GM04504 (cell line): ENCODE measurements at places on chromosomes 6 and 20.
A peak's percentile ranks its signal among the peaks of the same experiment; 100 is the strongest.

GRCh38 chr6:21501815-21502214 is 91.7 kb upstream of the SOX4 start:
- DNase-seq: no peak

GRCh38 chr6:163731215-163732013 is 316.9 kb downstream of the QKI start:
- no peak for DNase-seq

- DNase-seq: no peak
These were observed 58.1 kb downstream of the VSTM2L start for GRCh38 chr20:37961066-37961465.

GRCh38 chr20:44720621-44720996 is 5.4 kb downstream of the CCN5 start:
- DNase-seq: no peak

GRCh38 chr6:98384334-98384733 is 450.0 kb upstream of the POU3F2 start:
- no peak for DNase-seq

- DNase-seq: no peak
These were observed 37.7 kb downstream of the ARHGAP18 start for GRCh38 chr6:129672341-129672682.

GRCh38 chr6:16857969-16858592 is 96.8 kb upstream of the ATXN1 start:
- DNase-seq: no peak

- DNase-seq: peak; percentile 35
These were observed 104.9 kb downstream of the TULP4 start for GRCh38 chr6:158416883-158417759.

- no peak for DNase-seq
These were observed 661 bp upstream of the PPP1R14C start for GRCh38 chr6:150142097-150142669.

GRCh38 chr6:142695016-142695415 is 250.0 kb downstream of the HIVEP2 start:
- DNase-seq: no peak

- DNase-seq: no peak
These were observed 80.5 kb downstream of the TMEM242 start for GRCh38 chr6:157242791-157243190.

- no peak for DNase-seq
These were observed 37.6 kb downstream of the SLC2A10 start for GRCh38 chr20:46746956-46747526.

GRCh38 chr6:93177438-93177837 is 241.9 kb downstream of the EPHA7 start:
- no peak for DNase-seq

GRCh38 chr20:2524709-2525506 is 11.5 kb upstream of the TMC2 start:
- DNase-seq: no peak

DNA sequence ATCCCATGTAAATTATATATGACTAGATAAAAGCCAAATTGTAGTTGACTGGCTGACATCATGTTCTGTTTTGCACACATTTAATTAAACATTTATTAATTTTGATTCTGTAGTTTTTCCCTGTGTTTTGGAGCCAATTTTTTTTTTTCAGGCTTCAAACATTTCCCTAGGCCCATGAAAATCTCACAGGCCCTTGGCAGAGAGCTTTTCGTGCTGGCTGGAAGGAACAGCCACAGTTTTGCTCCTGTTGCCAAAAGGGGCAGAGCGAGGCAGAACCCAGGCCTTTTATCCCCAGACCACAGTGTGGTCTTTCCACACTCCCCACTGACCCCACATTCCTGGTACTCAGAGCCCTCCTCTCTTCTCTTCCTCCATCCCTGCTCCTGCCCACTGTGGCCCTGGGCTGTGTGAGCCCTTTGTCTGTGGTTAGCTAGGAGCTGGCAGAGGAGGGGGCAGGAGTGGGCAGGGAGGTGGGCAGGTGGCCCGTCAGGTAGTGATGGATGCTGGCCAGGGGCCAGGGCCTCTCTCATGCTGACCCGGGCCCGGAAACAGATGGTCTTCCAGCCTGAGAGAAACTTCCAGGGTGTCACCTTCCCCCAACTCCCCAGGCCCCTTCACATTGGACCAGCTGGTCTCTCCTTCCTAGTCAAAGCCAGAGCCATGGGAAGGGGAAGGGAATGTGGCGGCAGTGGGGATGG is 19.4 kb upstream of the CCM2L start:
- no peak for DNase-seq

GRCh38 chr6:23448281-23448680 is 677.7 kb upstream of the NRSN1 start:
- no peak for DNase-seq

DNA sequence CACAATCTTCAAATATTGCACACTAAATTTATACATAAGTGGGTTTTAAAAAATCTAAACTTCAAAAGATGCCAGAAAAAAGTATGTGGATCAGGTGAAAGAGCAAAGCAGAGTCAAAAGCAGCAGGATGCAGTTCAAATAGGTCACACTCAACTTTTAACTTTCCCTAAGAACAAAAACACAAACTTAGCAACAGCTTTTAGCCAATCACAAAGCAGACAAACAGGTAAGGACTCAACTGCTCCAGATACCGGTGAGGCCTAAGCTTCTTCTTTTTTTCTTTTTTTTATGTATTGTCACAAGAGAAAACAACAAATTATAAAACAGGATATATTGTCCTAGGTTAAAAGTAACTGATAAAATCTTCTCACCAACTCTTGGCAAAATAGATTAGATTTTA is 74.7 kb downstream of the SESN1 start:
- DNase-seq: no peak

GRCh38 chr20:25070821-25071473 is 11.0 kb downstream of the VSX1 start:
- no peak for DNase-seq

- no peak for DNase-seq
These were observed 158.6 kb upstream of the TNFAIP3 start for GRCh38 chr6:137708481-137708880.

DNA sequence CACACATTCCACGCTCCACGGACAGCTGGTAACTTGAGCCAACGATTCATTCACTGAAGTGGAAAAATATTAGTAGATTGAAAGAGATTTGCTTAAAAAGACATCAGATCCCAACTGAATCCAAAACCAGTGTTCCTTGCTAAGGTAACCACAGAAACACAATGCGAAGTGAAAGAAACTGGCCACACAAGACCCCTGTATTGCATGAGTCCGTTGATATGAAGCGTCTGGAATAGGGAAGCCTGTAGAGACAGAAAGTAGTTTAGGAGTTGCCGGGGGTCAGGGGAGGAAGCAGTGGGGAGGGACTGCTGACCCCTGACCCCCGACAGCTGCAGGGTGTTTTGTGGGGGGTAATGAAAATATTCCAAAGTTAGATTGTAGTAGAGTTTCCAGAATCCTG is 10.0 kb downstream of the PCK1 start:
- no peak for DNase-seq

DNA sequence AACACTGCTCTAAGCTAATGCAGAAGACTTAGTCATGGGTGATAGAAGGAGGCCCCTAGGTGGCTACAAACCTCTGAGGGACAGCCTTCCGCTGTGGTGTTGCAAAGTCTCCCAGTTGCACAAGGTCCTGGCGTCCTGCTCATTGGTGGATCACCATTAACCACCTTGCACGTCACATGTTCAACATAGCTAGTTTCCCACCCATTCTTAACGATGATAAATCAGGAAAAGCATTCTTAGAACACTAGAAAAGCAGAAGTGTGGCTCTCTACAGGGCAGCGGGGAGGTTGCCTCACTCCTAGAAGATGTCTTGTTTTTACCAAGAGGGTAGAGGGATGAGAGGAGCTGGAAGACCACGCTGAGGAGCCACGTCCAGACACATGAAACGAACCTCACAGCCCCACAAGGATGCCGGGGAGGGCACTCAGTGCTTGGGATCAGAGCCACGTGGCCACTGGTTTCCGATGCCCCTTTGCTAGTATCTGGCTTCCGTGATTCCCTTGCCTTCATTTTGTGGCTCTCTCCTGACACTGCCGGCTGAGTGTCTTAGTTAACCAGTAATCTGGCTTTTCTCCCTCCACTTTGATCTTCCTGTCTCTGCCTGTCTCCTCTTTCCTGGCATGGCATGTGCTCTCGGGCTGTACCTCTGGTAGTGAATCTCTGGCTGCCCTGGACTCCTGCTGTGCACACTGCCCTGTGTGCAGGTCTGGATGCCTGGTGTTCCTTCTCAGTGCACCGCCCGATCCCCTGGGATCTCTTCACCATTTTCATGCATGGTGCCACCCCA is 91.4 kb upstream of the NEDD9 start:
- DNase-seq: no peak

- DNase-seq: no peak
These were observed 56.7 kb downstream of the ATXN1 start for GRCh38 chr6:16704401-16705045.

DNA sequence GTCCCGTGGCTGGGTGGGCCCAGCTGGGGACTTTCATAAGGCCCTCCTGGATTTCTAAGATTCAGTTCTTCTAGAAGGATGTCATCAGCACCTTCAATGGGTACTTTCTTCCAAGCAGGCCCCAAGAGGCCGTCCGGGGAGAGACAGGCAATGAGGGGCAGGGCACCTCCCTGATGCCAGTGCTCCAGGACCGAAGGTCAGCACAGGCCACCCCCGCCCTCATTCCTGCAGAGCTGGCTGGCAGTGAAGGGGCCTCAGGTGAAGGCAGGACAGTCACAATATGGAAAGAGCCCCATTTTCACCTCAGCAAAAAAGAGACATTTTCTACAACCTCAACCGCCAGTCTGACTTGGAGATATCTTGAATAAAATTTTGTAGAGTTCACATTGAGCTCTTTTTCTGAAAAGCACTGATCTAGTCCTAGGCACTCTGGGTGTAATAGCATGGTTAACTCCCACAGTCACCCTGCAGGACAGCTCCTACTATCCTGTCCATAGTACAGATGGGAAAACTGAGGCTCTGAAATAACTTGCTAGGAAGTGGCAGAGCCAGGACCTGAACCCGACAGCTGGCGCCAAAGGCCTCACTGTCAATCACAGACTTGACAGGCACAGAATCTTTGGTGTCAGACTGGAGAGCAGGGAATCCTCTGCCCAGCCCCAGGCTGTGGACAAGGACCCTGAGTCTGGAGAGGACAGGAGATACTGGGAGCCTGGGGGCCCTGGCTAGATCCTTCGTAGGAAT is 50.3 kb downstream of the RRBP1 start:
- no peak for DNase-seq

GRCh38 chr6:107866606-107867301 is 42.6 kb upstream of the SCML4 start:
- no peak for DNase-seq

DNA sequence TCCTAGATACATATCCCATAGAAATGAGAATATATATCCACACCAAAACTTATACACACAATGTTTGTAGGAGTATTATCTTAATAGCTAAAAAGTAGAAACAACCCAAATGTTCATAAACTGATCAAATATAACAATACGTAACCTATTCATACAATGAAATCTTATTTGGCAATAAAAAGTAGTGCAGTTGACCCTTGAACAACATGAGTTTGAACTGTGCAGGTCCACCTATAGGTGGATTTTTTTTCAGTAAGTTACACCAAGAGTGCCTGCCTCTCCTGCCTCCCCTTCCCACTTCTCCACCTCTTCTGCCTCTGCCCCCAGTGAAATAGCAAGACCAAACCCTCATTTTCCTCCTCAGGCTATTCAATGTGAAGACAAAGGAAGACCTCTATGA is 95.2 kb downstream of the AHI1 start:
- no peak for DNase-seq

DNA sequence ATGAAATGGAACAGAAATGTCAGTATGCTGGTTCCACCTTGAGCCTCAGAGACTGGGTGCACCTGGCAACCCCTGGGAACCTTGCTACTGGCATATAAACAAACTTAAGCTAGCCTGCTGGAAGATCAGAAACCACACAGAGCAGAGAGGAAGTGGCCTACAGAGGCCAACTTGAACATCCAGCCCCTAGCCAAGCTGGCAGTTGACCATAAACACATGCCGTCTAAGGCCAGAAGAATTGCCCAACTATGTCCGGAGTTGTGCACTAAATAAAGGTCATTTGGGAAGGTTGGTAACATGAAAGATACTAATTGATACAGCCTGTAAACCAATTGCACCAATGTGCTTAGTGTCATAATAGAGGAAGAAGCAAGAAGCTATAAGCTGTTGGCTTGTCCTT is 266.6 kb upstream of the BTBD3 start:
- no peak for DNase-seq

- no peak for DNase-seq
These were observed 2.1 kb upstream of the HLA-DOB start for GRCh38 chr6:32818867-32819266.

GRCh38 chr6:148440877-148441453 is 98.3 kb downstream of the SASH1 start:
- peak; percentile 85 for DNase-seq

DNA sequence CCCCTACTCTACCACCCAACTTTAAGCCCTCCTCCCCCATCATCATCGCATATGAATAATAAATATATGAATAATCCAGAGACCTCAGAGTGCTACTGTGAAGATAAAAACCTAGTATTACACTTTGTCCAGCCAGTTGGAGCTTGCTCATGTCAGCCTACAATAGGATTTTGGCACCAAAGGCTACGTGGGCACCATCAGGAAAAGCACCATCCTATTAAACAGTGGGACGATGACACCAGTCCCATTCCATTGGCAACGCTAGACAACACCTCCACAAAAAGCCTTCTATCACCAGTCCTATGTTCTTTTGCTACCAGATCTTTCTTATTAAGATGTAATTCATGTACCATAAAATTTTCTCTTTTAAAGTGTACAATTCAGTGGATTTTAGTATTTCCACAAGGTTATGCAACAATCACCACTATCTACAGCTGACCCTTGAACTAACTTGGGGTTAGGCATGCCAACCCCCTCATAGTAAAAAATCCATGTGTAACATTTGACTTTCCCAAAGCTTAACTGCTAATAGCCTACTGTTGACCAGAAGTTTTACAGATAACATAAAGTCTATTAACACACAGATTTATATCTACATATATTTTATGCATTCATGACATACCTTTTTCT is 41.1 kb downstream of the CNKSR3 start:
- no peak for DNase-seq

GRCh38 chr20:4150070-4150441 is 134.7 kb upstream of the RNF24 start:
- DNase-seq: no peak

- no peak for DNase-seq
These were observed 8.3 kb downstream of the SEMG2 start for GRCh38 chr20:45229264-45230056.

- no peak for DNase-seq
These were observed 27.1 kb downstream of the PARD6B start for GRCh38 chr20:50758469-50758868.

DNA sequence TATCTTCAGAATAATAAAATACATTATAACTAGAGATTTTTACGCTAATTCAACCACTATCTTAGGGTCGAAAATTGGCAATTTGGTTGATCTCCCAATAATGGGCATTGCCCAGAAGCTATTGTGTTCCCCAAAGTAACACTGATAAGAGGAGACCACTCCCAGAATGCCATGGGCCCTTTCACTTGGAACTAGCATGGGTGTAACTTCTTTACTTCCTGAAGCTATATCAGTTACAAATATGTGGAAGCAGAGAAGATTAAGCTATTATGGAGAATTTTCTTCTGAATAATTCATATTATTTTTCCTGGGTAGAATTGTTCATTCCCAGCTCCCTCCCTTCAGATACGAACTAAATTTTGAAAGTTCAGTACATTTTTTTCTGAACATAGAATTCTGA is 48.2 kb upstream of the JAG1 start:
- DNase-seq: no peak
